Activated CD4-positive, alpha-beta T cell treated with anti-CD3 and anti-CD28 coated beads for 36 hours (primary cell): ENCODE measurements at places on chromosomes 12 and 14.

GRCh38 chr12:67578976-67579661 lies 69.4 kb upstream of the DYRK2 start:
- peak; percentile 19 for DNase-seq

GRCh38 chr12:51886021-51886710 lies 1.7 kb upstream of the ANKRD33 start:
- peak; percentile 70 for DNase-seq

- peak; percentile 63 for DNase-seq
Observed at GRCh38 chr14:105192866-105193731, 12.0 kb upstream of the NUDT14 start.

- DNase-seq, result peak; percentile 59
Observed at GRCh38 chr12:54561164-54561563, 11.8 kb downstream of the PDE1B start.

DNA sequence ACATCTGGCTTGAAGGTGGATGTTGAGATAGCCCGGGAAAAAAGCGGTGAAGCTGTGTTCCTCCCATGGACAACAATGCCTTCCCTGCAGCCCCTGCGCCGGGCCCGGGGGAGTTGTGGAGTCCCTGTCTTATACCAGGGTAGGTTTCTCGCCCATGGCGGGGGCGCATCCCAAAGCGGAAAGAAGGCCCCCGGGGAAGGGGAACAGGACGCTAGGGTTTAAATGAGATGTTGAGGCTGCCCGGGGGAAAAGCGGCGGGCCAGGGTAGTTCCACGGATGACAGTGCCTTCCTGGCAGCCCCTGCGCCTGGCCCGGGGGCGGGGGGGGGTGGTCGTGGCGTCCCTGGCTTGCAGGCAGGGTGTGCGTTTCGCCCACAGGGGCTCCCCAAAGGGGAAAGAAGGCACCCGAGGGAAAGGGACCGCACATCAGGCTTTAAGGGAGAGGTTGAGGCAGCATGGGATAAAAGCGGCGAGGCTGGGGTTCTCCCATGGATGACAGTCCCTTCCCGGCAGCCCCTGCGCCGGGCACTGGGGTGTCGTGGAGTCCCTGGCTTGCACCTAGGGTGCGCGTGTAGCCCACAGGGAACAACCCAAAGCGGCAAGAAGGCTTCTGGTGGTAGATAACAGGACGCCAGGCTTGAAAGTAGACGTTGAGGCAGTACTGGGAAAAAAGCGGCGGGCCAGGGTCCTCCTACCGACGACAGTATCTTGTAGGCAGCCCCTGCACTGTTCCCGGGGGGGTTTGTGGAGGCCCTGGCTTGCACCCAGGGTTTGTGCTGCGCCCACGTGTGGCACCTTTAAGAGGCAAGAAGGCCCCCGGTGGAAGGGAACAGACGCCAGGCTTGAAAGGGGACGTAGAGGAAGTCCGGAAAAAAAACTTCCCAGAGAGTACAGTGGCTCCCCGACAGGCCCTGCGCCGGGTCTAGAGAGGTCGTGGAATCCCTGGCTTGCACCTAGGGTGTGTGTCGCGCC lies 160.8 kb upstream of the ALG10B start:
- no peak for DNase-seq

DNA sequence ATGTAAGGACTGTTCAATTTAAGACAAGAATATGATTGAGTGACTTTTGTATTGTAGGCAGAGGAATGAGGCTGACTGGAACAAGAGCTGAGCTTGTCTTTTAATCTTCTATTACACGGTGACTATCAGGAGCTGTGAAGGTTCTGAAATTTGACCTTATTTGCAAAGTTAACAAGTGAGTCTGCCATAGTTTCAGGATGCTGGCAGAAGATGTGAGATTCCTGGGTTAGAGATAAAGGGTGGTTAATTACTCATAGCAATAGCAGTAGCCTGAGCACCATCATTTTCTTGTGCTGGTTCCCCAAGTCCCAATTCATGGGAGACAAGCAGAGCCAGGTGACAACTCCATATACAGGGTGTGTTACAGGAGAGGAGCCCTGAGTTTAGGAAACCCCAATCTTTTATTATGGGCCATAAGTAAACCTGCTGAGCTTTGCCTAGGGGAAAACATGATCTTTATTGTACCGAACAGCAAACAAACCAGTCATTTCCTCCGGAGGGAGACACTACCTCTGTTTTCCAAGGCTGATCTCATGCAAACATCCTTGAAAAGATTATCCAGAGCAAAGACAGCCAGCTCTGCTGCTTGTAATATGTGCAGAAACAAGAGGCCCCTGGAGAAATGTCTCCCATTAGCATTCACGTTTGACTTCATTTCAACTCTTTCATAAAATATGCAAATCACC lies 51.7 kb upstream of the DDX11 start:
- no peak for DNase-seq

GRCh38 chr14:53110096-53110495 lies 43.0 kb downstream of the DDHD1 start:
- no peak for DNase-seq
